ENCODE measurements at places on chromosomes 12 and 14. TPM values are rescaled to one million over a fixed set of nuclear protein-coding genes. Genes with fewer than 3 reads are reported as not detected.

- DNase-seq, result no peak
Measured at GRCh38 chr14:52103416-52103815, 34.6 kb upstream of the NID2 start.

DNA sequence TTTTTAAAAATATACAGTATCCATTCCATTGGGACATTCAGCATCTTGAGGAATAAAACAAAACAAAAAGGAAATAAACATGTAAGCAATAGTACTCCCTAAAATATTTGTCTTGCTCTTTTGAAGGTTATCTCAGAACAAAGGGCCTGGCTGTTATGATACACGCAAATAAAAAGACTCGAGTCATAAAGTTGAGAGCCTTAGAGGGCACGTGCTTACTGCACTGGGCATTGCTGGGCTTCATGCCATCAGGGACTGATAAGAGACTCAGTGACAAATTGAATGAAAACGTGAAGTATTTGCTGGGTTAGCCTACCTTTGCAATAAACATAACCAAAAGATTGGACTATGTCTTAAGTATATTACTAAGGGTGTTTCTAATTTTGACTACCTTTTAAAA, 118.9 kb downstream of the SLC35F4 start:
- DNase-seq, result no peak

- DNase-seq, result no peak
Measured at GRCh38 chr14:22268875-22269274, 320.1 kb downstream of the DAD1 start.

The C12orf54 gene
- total RNA-seq, result 6.0 TPM

DNA sequence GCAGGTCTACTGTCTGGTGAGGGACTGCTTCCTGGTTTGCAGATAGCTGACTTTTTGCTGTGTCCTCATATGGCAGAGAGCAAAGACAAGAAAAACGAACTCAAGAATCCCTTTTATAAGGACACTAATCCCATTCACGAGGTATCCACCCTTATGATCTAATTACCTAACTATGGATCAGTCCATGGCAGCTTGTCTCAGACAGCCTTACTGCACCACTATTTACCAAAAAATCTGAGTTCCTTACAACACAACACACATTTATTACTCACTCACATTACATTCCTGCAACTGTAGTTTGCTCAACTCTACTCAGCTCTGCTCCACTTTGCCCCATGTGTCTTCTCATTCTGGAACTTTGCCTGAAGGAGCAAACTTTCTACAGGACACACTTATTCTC, 10.1 kb upstream of the SLC6A15 start:
- DNase-seq, result no peak

DNA sequence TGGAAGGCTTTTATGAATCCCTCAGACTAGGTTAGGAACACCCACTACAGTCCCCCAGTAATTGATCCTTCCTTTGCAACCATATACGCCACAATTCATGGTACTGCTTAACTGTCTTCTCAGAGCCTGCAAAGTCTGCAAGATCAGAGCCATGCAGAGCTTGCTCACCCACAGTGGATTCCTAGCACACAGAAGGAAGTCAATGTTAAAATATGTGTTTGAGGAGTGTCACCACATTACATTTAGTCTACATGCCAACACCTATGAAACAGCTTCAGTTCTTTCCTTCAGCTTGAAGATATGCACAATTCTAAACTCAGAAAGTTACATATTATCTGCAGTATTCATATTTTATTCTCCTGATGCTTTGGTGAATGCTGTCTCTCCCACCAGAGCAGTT, 138.5 kb downstream of the NDUFA12 start:
- DNase-seq, result no peak

GRCh38 chr14:43155924-43156323, 1351.2 kb downstream of the FSCB start:
- DNase-seq, result no peak

The BICD1 gene
- 26.2 TPM for total RNA-seq

The AMIGO2 gene
- 44.9 TPM for total RNA-seq

DNA sequence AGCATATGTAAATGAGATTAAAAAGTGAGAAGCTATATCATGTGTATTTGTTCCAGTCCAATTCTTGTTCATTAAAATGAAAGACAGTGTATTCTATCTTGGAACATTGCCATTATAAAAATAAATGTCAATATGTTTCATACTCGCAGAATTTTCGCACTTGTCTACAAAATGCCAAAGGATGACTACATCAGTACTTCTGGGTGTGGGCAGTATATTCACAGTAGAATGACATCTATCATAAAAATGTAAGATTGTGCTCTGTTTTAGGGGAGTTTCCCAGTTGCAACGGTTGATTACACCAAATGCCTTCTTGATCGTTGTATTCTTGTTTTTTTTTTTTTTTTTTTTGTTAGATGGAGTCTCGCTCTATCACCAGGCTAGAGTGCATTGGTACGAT, 292.3 kb upstream of the E2F7 start:
- DNase-seq, result no peak

DNA sequence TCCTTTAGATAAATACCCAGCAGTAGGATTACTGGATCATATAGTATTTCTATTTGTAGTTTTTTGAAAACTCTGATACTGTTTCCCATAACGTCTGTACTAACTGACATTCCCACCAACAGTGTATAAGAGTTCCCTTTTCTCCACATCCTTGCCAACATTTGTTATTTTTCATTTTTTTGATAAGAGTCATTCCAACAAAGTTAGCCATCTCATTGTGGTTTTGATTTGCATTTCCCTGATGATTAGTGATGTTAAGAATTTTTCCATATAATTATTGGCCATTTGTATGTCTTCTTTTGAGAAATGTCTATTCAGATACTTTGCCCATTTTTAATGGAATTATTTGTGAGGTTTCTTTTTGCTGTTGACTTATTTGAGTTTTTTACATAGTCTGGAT, 486.0 kb downstream of the FLRT2 start:
- DNase-seq, result no peak

DNA sequence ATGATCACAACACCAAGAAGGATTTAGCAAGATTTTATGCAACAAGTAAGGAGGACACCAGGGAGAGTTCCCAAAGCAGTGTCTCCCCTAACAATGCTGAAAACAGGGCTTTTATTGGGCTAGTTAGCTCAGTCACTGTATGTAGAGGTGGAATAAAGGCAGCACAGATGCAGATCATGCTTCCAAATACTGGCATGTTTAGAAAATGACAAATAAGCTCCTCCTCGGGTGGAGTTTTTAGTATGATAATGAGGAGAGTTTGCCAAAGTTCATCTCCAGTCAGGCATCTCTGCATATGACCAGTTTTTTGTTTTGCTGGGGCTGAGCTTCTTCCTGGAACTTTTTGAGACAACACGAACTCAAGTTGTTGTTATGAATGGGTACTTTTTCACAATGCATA, 4.4 kb upstream of the AVPR1A start:
- no peak for DNase-seq

GRCh38 chr12:100171248-100171647, 28.6 kb upstream of the BLTP3B start:
- DNase-seq, result no peak

- no peak for DNase-seq
Measured at GRCh38 chr12:131943389-131943788, 6.4 kb upstream of the EP400 start.

DNA sequence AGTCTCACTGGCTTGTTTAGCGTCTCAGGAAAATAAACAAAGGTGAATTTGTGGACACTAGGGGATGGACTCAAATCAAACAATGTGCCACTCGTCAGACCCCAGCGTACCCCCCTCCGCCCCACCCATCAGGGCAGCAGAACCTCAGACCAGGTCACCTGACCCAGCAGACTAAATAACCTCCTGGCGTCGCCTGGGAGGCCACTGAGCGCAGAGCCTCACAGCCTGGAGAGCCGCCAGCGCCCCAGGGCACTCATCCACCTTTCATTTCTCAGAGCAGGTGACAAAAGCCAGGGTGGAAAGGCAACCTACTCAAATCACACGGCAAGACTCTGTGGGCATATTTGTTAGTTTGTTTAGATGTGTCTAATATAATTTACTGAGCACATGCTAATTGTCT, 100.9 kb downstream of the DICER1 start:
- peak; percentile 47 for DNase-seq

DNA sequence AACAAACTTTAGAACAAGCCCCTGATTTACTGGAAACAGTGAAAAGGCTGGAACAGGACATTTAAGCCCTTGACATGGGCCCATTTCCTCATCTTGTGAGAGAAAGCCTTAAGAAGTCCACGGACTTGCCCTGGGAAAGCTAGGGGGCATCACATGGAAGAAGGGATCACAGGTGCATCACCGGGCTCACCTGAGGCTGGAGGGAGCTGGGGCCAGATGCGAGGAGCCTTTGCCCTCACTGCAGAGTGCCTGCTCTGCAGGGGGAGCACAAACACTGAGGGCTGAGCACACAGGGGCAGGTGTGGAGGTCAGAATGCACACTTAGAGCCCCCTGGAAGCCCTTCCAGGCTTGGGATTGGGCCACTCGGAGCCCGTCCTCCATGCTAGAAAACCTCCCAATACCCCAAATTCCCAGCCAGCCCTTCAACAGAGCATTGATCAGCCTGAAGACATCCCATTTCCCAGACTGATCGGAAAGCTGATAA, 5.2 kb upstream of the KRT1 start:
- DNase-seq, result no peak

The TAS2R20 gene
- total RNA-seq, result 1.2 TPM

DNA sequence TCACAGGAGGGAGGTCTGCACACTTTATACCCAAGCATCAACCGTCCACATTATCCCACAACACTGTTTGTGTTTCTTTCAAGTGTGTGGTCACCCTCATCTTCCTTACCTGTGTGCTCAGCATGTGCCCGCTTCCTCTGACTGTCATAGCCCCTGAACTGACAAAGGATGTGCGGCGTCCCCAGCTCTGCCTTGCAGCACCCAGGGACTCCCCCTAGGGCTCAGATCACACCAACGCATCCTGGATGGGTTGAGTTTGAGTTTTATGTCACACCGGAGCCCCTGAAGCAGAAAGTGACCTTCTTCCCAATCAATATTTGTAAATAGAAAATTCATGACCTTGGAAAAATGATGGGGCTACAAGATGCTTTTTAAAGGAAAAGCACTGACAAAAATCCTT, 770.7 kb upstream of the TMEM132C start:
- DNase-seq, result no peak

The CCNT1 gene
- total RNA-seq, result 33.0 TPM

DNA sequence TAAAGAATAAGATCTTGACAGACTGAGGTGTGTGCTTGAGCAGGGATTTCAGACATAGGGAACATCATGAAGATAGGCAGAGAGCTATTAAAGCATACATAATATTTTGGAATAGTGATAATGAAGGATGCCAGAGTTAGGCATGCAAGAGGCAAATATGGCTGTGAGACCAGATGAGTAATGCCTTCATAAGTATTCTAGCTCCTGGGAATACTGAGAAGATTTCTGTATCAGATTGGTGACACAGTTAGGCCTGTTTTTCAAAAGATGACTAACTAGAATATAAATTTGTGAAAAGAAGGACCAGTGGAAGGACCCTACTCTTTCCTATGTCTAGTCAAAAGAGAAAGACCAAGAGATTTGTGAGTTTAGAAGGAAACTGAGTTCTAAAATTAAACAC, 108.8 kb downstream of the TXNDC16 start:
- DNase-seq, result no peak

DNA sequence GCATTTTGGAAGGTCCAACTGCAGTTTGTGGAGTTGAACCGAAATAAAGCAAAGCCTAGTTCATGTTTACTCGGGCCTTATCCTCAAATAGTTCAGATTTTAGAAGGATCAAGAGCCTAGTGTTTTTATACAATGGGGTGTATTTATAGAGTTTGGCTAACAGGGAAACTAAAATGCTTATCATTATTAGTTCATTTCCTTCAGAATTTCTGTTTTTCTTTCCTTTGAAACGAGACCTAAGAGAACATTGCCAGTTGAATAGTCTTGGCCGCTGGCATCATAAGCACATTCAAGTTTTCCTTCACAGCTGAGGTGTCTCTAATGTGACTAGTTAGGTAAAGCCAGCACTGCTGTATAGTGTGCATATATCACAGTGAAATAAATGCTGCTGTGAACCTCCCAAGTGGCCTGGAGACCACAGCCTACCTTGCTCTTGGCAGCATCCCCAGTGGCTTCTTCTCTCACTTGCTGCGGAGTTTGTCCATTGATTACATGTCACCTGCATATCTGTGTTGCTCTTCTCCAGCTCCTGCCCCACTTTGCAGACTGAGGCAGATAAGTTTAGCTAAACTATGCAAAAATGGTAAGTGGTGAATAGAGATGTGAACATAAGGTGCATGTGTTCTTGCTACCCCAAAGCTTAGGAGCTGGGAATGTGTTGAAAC, 88.8 kb downstream of the ANO6 start:
- no peak for DNase-seq

DNA sequence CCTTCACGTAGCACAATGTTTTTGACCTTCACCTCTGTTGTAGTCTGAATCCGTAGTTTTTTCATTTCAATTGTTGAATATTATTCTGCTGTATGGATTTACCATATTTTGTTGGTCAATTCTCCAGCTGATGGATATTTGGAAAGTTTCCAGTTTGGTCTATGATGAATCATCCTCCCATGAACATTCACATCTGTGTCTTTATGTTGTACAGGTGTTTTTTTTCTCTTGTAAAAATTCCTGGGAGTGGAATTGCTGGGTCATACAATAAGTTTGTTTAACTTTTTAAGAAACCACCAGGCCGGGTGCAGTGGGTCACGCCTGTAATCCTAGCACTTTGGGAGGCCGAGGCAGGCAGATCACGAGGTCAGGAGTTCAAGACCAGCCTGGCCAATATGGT, 36.7 kb upstream of the GNG2 start:
- no peak for DNase-seq

GRCh38 chr12:58396239-58396638, 454.9 kb downstream of the ATP23 start:
- no peak for DNase-seq

The OR9K2 gene
- total RNA-seq, result not detected

The CLEC2B gene
- total RNA-seq, result 6.0 TPM

The FAM186B gene
- total RNA-seq, result 10.0 TPM

DNA sequence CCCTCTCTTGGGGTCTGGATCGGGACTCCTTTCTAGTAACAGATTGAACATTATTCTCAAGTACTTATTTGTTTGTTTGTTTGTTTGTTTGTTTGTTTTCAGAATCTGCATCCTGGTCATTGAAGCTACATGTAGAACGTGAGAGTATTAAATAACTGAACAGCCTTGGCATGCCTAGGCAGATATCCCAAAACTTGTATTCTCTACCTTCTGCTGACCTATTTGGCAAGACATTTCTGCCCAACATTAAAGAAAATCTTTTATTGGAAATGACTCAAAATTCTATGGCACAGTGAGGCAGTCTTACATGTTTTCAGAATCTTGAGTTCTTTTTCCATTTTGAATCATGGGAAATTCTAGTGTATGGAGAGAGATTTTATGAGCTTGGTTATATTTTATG, 165.1 kb upstream of the CNOT2 start:
- DNase-seq, result no peak

GRCh38 chr12:5441497-5442236, 9.8 kb downstream of the NTF3 start:
- DNase-seq, result peak; percentile 43

The PGF gene
- total RNA-seq, result 7.9 TPM

DNA sequence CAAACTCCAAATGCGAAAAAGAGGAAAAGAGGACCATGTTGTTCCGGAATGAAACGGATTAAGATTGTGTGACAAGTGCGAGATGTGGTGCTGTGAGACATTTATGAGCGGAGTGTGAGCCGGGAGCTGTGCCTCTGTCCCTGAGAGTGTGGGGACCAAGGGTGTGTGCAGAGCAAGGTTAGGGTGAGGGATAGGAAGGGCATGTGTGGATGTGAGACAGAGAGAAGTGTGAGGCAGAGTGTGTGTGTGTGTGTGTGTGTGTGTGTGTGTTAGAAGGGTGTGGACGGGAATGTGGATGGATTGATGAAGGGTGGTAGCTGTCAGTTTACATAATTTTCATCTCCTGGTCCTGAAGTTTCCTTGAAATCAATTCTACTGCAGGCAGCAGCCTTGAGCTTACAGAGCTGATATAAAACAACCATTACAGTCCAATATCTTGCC, 4.3 kb upstream of the OTX2 start:
- DNase-seq, result no peak

The KERA gene
- not detected for total RNA-seq
